ENCODE measurements at places on chromosomes 11 and 22.
A peak's percentile ranks its signal among the peaks of the same experiment; 100 is the strongest.

- no peak for DNase-seq
Observed at GRCh38 chr11:87778357-87778756, 396.9 kb downstream of the RAB38 start.

GRCh38 chr11:62575156-62575555, 1.5 kb upstream of the EEF1G start:
- no peak for DNase-seq

DNA sequence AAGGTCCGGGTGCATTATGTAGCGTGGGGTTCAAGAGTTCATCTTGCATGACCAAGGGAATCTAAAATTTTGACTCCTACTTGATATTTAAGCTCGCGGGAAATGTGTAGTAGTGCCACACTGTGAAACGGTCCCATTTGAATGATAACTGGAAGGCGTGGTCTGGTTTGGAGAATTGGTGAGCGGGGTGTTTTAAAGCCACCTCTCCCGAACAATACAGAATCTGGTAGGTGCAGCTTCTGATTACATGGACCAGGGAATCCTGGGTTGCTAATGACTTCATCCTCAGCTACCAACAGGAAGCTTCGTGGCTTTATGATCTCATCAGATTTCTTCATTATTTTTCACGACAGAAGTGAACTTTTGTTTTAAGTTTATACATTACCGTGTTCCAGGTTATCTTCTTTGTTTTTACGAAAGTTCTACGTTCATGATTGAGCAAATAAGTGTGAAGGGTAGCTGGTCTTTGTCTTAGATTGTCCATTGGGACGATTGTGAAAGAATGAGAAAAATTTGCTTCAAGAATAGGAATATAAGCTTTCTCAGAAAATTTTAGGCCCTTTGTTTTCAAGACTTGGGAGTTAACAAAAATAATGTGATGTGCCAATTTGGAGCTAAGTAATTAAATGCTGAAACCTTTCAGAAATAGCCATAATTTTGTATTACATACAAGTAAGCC, 1.7 kb downstream of the QSER1 start:
- peak; percentile 61 for DNase-seq

- DNase-seq: no peak
Observed at GRCh38 chr11:72257570-72257969, 13.6 kb upstream of the PHOX2A start.

DNA sequence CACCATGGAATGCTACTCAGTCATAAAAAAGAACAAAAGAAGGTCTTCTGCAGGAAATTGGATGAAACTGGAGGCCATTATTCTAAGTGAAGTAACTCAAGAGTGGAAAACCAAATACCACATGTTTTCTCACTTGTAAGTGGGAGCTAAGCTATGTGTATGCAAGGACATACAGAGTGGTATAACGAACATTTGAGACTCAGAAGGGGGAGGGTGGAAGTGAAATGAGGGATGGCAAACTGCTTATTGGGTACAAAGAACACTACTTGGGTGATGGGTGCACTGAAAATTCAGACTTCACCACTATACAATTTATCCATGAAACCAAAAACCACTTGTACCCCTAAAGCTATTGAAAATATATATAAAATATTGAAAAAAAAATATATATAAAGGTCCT, 13.4 kb upstream of the CAT start:
- DNase-seq: no peak

- no peak for DNase-seq
Observed at GRCh38 chr11:122981388-122982264, at the start of gene BSX. Gene BSX (minus strand): TSS chr11:122981834. CDS start chr11:122981671, 163 bp downstream.

DNA sequence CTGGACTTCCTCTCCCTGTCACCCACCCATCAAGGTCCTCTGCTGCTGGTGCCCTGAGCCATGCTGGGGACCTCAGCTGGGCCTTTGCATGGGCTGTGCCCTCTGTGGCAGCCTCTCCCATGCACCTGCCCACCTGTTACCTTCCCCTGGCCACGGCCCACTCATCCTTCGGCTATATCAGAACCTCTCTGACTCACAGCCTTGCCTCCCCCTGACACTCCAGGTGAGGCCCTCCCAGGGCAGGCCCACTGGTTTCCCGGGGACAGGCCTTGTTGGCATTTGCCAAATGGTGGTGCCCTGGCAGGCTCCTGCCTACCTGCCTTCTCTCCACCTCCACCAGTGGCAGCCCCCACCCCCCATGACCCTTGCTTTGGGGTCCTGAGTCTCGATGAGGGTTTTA, 73.7 kb upstream of the PRR5 start:
- no peak for DNase-seq

DNA sequence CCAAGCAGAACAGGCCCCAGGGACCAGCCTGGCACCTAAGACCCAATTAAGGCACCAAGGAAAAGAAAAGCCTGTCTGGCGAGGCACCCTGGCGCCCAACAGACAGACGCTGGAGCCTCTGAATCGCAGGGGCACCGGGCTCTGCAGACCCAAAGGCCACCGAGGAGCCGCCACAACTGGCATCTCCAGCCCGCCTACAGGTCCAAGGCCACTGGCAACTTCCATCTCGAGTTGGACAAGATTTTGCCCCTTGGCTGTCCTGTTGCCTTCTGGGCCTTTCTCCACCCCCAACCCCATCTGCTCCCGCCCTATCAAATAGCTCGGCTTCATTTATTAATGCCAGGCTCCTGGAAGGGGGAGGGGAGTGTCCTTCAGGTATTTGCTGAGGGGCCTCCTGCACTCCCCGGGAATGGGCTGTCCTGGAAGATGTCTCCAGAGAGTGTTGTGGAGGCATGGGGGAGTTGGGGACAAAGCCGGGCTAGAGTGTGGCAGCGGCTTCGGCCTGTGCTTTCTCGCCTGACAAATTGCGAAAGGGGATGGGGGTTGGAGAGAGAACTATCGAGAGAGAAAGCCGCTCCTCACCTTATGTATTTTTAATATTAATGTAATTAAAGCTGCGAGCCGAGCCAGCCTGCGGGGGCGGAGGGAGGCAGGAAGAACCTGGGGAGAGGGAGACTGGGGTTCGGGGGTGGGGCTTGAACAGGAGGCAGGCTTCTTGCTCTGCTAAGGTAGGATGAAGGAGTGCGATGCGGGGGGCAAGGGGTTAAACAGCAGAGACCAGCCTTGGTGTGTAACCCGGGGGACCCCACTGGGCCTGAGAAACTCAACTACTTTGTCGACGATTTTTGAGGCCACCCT, 2.0 kb downstream of the DSCAML1 start:
- DNase-seq: no peak

- no peak for DNase-seq
Observed at GRCh38 chr22:20787746-20788626, 14.1 kb downstream of the SERPIND1 start.

- DNase-seq: no peak
Observed at GRCh38 chr11:45238724-45239123, 47.4 kb downstream of the SYT13 start.

GRCh38 chr11:6438979-6439571, 1.7 kb downstream of the HPX start:
- no peak for DNase-seq

GRCh38 chr11:122261546-122261945, 145.5 kb upstream of the BLID start:
- DNase-seq: no peak

All from right atrium auricular region (tissue), 2 donors.